Hematopoietic multipotent progenitor cell (in vitro differentiated cells): ENCODE measurements at places on chromosomes 2 and 18. TPM values are rescaled to one million over a fixed set of nuclear protein-coding genes. Genes with fewer than 3 reads are reported as not detected.

GRCh38 chr18:2656237-2656980, 883 bp downstream of the SMCHD1 start:
- DNase-seq = peak; percentile 47

DNA sequence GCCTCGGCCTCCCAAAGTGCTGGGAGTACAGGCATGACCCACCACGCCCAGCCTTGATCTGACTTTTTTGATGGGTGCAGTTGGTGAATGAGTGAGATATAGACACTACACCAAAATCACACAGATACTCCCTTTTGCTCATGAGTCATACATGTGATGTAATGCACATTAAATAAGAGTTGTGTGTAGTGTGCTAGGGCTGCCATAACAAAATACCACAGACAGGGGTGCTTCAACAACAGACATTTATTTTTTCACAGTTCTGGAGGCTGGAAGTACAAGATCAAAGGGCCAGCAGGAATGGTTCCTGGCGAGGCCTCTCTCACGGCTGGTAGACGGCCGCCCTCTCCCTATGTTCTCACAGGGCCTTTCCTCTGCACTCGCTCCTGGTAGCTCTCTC, 46.6 kb downstream of the GBX2 start:
- no peak for DNase-seq

DNA sequence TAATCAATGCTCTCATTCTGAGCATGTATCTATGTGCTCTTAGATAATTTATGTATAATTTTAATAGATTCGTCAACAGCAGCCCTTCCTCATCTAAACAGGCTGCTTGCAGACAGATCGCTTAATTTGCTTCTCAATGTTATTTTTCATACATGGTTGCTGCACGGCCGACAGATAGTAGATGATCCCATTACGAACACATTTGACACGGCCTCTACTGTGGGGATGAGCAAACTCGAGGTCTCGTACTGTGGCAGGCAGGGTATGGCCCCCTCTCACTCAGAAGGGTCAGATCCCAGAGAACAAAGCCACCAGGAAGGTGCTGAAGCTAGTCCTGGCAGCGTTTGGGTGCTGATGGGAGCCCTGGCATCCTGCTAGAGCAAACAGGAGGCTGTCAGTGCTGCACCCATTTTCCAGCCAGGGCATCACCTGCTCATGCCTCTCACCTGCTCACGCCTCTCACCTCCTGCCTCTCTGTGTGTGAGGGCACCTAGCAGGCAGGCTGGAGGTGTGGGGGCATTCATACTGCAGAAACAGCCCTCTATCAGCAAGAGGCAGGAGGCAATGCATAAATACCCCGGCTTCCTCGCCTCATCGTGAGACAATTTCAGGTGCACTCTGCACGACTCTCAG, 80.0 kb downstream of the KLHL29 start:
- DNase-seq = no peak

- no peak for DNase-seq
Observed at GRCh38 chr2:49801898-49802450, 647.7 kb upstream of the FSHR start.

GRCh38 chr2:34001557-34001956, 402.5 kb upstream of the FAM98A start:
- DNase-seq = no peak

DNA sequence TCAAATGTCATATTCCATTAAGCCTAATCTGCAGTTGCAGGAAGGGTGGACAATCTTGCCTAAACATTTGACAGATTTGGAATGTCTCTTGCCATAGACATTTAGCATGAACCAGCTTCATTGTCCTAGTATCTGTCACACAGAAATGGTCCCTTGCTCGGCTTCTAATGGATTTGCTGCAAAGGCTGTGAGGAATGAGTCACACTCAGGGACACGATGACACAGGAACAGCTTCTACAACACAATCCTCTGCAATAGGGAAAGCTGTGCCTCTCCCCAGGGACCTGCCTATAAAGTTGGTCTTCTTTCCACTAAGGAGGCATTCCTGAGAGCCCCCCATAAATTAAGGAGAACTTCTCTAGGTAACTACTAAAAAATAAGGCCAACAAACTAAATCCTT, 155.1 kb upstream of the L3MBTL4 start:
- no peak for DNase-seq

GRCh38 chr2:68574202-68574791, 69.1 kb upstream of the PROKR1 start:
- DNase-seq = no peak

- no peak for DNase-seq
Observed at GRCh38 chr2:226063704-226064440, 664.4 kb downstream of the NYAP2 start.

DNA sequence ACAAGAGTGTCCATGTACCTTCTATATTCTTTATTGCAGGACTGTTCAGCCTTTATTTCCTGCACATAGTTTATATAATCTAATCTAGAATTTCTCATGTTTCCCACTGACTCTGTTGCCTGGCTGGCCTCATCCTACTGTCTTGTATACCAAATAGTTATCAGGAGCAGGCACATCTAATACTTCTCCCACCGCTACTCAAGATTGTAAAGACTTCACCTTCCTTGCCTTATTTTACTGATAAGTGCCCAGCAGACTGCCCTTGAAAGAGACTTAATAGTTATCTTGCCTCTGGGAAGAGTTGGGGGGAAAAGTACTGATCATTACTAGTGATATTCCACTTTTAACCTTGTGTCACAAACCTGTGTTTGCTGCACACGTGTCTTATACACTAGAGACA, 26.1 kb upstream of the AAK1 start:
- no peak for DNase-seq

- no peak for DNase-seq
Observed at GRCh38 chr2:27884601-27885000, 5.6 kb downstream of the RBKS start.

- DNase-seq = peak; percentile 98
Observed at GRCh38 chr2:197198890-197199289, 111.7 kb downstream of the ANKRD44 start.

CAVIN2 gene
- 39.0 TPM for total RNA-seq

PECR gene
- 11.8 TPM for total RNA-seq

TXNDC2 gene
- not detected for total RNA-seq

EGR4 gene
- total RNA-seq = 0.54 TPM

PROM2 gene
- total RNA-seq = 0.54 TPM
